Pancreas (tissue), 10 donors: ENCODE measurements at places on chromosomes 1 and 21.

- no peak for DNase-seq
Measured at GRCh38 chr21:40769231-40769630, 77.7 kb downstream of the DSCAM start.

DNA sequence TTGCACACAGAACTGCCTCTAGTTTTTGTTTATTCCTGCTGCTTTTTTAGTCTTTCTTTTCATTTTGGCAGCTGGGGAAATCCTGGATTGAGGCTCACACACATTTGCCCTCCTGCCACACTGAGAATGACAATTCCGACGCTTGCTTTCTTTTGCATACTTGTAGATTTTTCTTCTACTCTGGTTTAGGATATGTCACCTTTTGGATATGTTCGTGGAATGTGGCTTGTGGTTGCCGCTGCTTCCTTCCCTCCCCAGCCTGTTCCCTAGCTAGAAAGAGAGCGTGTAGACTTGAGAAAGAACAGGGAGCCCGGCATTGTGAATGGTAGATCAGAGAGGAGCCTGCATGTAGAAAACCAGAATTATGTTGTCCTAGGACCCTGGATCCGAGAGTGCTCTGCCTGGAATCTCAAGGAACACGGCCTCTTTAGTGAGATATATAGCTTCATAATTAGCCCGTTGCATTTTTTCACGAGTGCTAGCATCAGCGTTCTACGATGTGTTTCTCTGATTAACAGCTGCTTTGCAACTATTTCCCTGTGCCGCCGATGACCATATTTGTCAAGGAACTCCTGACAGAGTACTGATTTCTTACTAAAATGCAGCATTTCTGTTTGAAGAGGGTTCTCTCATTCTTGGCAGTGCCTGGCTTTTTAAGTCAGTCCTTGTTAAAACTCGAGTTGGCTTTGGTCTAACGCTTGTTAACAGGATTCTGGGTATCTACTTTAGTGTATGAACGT, 56.2 kb downstream of the PEX14 start:
- DNase-seq = no peak

DNA sequence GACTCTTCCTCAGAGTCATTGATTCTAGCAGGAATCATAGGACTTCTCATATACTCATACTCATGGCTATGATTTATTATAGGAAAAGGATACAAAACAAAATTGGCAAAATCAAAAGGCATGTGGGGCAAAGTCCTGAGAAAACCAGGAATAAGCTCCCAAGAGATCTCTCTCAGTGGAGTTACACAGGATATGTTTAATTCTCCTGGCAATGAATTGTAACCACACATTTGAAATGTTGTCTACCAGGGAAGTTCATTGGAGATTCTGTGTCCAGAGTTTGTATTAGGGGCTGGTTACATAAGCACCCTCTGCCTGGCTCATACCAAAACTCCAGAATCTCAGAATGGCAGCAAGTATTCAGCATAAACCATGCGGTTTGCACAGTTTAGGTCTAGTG, 63.9 kb downstream of the ADAMTS1 start:
- no peak for DNase-seq

DNA sequence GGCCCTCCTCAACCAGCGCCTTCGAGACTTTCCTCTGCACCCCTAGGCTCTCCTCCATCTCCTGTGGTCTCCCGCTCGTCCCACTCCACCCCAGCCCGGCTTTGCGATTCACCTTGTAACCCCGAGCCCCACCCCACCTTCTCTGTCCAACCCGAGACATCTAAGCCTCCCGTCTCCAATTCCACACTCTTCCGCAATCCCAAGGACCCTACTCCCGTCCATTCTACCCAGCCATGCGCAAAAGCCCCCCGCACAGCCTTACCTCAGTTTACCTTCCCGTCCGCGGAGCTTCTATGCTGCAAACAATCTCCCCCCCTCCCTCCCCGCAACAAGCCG, 174 bp downstream of the SH3BP5L start:
- no peak for DNase-seq

DNA sequence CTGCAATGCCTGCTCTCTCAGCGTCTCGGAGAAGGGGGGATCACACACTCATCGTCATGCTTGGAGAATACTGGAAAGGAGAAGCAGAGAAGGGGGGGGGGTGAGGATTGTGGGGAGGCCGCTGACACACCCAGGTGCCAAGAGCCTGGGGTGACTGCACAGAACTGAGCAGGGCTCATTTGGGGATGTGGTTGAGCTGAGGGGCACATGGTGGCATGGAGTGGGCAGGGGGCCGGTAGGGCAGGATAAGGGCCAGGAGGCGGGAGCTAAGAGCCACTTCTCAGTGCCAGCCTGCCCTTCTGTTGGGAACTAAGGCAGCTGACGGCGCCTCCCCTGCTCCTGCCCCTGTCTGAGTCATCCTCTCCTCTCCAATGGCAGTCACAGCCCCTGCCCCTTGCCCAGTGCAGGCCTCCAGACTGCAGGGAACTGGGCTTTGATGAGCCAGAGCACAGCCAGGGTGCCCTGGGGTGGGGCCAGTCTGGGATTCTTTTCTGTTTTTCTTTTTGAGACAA, 27.2 kb downstream of the MRPL37 start:
- DNase-seq = peak; percentile 79

- peak; percentile 65 for DNase-seq
Measured at GRCh38 chr1:154557939-154558719, at the start of gene UBE2Q1. Gene UBE2Q1 (minus strand): TSS chr1:154558662. CDS start chr1:154558553, 109 bp downstream.

DNA sequence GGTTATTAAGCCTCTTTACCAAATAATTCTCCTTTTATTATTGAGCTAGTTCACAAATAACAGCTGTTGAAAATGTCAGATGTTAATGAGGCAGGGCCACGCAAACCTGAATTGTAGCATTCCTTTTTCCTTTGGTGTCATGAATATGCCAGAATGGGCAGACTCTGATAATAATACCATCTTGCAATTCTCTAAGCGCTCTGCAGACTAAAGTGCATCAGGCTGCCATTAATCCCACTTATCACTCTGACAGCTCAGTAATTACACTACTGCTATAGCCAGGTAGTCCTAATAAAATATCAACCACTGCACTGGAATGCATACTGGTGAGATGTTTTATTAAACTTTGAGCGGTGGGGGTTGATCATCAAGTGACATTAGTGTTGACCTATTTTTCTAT, 177.7 kb downstream of the DPYD start:
- no peak for DNase-seq

- no peak for DNase-seq
Measured at GRCh38 chr1:27473755-27474154, 16.2 kb downstream of the WASF2 start.

DNA sequence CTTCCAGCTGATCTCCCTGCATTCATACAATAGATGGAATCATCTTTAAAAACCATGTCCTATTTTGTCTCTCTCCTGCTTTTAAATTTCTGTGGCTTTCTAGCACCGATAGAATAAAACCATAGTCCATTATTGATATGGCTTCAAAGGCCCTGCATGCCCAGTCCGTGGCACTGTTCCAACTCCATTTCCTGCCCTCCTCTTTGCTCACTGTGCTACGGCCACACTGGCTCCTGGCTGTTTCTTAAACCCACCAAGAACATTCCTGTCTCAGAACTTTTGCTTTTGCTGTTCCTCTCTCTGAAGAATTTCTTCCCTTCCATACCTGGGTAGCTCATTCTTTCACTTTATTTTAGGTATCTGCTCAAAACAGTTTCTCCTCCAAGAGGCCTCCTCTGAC, 7.2 kb downstream of the SLAMF1 start:
- no peak for DNase-seq

DNA sequence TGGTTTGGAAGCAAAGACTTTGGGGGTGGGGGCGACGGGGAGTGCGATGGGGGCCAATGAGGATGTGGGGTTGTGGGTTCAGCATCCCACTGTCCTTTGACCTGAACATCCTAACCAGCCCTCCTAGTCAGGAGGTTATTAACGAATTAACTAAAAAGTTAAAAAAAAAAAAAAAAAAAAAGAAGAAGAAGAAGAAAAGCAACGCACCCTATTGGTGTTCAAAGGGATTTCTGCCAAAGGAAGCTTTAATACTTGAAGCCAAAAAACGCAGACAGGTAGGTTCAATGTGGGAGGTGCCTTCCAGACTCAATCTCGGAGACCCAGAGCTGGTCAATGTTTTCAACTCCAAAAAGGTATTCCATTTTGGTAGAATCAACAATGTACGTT, 2.2 kb downstream of the CLIC6 start:
- DNase-seq = no peak

DNA sequence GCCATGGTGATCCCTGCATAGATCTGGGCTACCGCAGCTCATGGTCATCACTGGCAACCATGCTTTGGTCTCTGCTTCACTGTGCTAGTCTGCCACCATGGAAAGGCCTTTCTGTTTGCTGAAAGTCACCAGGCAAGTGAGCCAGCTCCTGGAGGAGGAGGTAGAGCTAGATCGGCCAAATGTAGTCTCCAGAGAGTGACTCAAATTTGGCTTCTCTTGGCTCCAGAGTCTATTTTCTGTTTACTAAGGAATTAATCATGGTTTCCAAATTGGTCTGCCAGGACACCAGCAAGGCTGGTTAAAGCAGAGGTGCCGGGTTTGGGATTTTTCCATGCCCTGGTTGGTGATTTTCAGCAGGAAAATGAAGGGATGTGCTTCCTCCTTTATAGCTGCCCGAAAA, 52.7 kb upstream of the IVNS1ABP start:
- no peak for DNase-seq

DNA sequence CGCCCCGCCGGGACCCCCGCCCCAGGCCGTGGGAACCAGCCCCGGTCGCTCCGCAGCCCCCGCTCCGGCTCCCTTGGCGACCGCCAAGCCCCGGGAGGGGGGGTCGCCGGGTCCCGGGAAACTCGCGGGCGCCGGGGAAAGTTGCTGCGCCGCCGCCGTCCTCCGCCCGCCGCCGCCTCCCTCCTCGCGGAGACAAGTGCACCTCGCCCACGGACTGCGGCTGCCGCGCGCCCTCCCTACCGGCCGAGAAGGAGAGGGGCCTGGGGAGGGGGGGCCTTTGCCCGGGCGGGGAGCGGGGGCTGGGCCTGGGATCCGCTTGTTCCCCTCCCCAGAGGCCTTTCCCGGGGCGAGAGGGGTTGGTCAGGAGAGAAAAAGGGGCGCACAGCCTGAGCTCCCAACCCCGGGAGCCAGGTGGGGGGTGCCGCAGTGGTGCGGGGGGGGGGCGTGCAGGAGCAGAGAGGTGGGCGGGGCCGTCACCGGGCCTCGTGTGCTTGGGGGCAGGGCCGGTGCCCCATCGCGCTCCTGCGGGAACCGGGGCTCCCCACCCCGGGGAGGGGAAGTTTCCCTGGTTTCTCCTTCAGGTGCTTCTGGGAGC, 592 bp downstream of the AGRN start:
- DNase-seq = peak; percentile 64

DNA sequence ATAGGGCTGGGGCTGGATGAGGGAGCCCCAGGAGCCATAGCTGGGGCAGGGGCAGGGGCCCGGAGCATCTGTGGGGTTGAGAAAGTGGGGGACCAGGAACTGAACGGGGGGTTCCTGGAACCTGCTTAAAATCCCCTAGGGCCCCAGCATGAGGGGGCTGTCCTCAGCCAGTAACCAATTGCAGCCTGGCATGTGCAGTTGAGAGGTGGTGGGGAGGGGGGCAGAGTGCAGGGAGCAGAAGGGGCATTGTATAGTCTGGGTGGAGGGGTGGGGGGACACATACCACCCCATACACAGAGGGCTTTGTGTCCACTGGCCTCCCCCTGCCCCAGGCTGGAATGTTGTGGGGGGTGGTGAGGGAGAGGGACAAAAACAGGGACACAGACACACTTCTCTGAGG, at the start of gene MPZ:
TSS of gene MPZ (minus strand) at position 101 of the 400 bp plus-strand sequence. CDS start at position 38, 63 bp downstream.
- no peak for DNase-seq

GRCh38 chr1:93822730-93823425, 56.1 kb downstream of the DNTTIP2 start:
- no peak for DNase-seq

DNA sequence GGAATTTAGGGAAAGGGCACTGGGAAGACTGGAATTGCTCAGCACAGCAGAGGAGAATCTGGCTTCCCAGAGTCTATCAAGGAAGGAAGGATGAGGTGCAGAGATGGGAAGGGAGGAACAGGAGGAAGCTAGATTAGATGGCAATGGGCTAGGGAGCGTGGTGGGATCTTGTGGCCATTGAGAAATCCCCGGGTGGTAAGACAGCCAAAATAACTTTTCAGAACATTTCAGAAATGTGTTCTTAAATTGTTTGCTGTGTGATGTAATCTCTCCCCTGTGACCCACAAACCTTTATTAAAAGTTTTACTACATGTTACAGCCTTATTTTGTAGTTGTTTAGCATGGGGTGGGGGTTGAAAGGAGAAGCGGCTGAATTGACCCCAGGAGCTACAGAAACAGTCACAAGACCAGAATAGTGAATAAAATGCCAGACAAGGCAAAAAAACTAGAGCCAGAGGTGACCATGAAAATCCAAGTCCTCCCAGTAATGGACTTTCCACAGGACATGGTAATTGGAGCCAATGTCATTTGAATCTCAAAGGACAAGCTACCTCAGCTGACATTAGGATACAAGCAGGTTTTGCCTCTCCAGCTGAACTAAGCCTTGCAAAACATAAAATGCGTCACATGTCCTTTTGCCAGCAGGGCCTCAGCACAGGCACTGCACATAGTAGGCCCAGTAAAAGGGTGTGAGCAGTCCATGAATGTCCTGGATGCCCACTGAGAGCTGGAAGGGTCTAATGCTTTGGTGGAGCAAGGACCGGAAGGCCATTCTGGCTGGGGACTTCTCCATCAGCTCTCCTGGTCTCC, 980 bp upstream of the AHCYL1 start:
- no peak for DNase-seq

GRCh38 chr1:226002667-226003501, 3.7 kb upstream of the SDE2 start:
- DNase-seq = peak; percentile 52

GRCh38 chr1:228795596-228795995, 60.3 kb downstream of the RHOU start:
- DNase-seq = no peak

GRCh38 chr1:240171907-240172306, 80.2 kb downstream of the FMN2 start:
- DNase-seq = no peak

GRCh38 chr1:243693800-243694199, 156.2 kb downstream of the AKT3 start:
- DNase-seq = no peak

DNA sequence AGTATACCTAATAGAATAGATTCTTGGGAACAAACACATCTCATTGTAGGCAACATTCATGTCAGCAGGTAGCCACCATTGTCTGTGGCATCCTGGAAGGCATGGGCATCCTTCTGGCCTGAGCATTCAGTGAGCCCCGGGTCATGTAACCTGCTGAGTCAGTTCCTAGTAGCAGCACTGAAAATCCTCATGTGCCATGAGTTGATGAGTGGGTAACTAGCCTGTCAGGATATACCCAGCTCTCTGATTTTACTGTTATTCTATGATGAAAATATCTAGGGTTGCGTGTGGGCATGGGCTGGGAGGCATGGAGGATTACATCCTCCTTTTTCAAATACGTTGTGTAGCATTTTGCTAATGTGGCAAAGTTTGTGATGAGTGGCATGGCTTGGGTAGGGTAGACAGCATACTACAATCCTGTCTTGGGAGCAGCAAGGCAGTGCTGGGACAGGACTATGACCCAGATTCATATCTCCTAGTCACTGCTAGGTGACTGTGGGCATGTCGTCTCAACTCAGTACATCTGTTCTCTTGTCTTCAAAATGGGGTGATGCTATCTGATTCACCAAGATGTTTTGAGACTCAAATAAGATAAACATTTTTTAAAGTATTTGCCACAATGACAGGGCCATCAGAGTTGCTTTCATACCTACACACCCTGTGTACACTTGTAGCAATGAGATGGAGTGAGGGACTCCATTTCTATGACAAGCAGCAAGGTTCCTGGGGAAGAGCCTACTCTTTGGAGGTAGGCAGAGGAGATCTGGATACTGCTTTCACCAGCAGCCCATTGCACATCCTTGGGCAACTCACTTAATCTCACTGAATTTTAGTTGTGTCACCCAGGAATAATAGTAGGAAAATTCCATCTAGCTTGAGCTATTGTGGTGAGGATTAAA, 62.5 kb downstream of the CD58 start:
- no peak for DNase-seq

GRCh38 chr1:242870966-242871365, 346.5 kb upstream of the PLD5 start:
- no peak for DNase-seq
